ENCODE measurements at places on chromosomes 6 and 20.
A peak's percentile ranks its signal among the peaks of the same experiment; 100 is the strongest.

GRCh38 chr20:17620371-17621228 is 50.7 kb downstream of the DSTN start:
- no peak for DNase-seq

- no peak for DNase-seq
These were observed 12.5 kb downstream of the GNAS-AS1 start for GRCh38 chr20:58838174-58838573.

DNA sequence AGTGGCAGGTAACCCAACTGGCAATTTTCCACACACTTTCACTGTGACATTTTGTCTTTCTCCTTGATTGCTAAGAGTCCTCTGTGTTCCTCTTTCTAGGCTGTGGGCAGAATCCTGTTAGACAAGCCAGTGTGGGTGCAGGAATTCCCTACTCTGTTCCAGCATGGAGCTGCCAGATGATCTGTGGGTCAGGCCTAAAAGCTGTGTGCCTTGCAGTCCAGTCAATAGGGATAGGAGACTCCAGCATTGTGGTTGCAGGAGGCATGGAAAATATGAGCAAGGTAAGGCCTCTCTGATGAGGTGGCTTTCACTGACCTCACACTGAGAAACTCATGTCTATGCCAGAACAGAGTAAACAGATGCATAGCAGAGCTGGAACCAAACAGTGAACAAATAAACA is 5.1 kb downstream of the ACAT2 start:
- DNase-seq: no peak

- DNase-seq: peak; percentile 76
These were observed 4.5 kb upstream of the TAF8 start for GRCh38 chr6:42045538-42046460.

GRCh38 chr6:34145161-34146020 is 496 bp downstream of the GRM4 start:
- DNase-seq: peak; percentile 12

DNA sequence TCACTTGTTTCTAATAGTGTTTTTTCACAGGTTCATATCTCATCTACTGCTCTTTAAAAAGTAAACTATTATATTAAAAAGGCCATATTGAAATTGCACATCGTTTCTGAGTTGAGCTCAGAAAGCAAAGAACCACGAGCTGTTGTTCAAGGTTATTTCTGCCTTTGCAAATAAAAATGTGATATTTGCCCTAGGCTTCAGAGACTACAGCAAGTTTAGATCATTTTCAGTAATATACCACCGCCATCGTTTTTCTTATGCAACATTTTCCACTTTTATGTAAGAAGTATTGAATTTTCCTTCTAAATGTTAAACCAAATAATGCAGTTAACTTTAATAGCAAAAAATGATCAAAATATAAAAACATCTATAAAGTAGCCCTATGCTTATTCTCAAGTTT is 71.1 kb downstream of the DST start:
- DNase-seq: no peak

- DNase-seq: no peak
These were observed 221.3 kb downstream of the GRIK2 start for GRCh38 chr6:101614774-101615173.

DNA sequence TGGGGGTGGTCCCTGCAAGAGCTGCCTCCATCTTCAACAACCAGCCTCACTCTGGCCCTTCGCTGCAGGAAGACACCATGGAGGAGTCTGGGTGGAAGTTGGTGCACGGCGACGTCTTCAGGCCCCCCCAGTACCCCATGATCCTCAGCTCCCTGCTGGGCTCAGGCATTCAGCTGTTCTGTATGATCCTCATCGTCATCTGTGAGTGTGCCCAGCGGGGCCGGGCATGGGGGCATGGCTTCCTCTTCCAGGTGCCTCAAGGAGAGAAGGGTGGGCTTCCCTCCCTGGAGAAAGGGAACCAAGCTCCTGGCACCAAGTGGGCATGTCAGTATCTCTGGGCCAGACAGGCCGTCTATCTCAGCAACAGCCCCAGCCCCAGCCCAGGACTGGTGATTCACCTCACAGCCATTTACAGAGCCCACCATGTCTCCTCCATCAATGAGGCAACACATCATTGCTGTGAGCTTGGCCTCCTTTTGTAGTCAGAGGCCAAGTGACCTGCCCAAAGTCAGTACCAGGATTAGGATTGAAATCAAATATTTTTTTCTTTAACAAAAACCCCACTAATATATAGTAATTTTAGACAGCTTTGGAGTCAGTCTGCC is 40.2 kb downstream of the TM9SF4 start:
- no peak for DNase-seq

- DNase-seq: no peak
These were observed 16.6 kb downstream of the LAMA2 start for GRCh38 chr6:128899341-128900050.

- no peak for DNase-seq
These were observed 32.8 kb upstream of the ZNFX1 start for GRCh38 chr20:49310705-49311104.

GRCh38 chr20:6632187-6632586 is 135.3 kb upstream of the BMP2 start:
- no peak for DNase-seq

DNA sequence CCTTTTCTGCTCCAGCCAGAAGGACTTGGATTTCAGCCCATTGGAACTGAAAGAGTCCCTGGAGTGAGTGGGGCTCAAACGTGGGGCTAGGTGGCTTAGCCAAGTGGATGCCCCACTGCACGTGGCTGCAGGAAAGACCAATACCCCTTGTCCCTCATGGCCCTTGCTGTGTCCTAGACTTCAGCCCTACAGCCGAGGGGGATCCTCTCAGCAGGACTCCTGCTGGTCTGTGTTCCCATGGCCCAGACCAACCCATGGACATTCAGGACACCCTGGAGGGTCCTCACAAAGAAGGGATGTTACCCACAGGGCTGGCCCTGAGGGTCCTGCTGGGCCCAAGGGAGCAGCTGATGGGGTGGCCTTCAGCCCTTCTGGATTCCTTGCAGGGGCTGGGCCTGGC is 30.0 kb upstream of the PHACTR3 start:
- DNase-seq: no peak

- DNase-seq: no peak
These were observed 63.1 kb downstream of the CDS2 start for GRCh38 chr20:5189917-5190316.

DNA sequence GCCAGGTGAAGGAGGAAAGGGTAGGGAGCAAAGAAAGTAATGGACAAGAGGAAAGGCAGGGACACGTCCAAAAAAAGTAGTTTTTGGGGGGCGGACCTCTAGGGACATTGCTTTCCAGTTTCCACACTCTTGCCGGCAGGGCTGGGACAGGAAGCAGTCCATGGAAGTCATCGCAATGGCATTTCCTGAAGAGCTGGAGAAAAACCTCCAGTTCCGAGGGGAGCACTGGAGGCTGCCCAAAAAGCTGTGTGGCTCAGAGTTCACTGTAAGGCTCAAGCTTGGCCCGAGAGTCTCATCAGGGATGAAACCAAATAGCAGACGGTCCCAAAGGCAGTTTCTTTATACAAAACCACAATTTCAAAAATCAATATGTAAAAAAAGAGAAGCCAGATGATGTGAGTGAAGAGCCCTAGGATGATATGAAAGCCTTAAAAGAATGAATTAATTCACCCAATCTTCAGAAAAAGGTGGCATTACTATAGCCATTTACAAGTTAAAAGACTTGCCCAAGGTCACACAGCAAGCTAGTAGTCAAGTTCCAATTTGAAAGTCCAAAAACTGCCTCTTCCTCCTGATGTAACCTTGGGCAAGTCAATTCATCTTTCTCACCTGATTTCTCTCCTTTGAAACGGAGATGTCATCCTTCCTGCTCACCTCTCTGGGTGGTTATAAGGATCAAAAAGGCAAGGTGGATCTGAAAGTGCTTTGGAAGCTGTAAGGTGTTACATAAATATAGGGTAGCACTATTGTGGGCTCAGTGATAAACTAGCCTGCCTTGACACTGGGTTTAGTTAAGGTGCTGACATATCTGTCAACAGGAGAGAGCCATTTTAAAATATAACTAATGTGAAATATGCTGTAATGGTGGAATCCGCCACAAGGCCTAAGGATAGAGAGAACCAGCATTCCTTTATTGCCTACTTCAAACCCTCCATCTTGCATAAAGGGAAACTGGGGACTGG is 9.1 kb downstream of the BCL2L1 start:
- DNase-seq: no peak

GRCh38 chr20:40154514-40154913 is 534.5 kb downstream of the MAFB start:
- no peak for DNase-seq

GRCh38 chr6:105304825-105305224 is 98.1 kb downstream of the PREP start:
- DNase-seq: no peak

- no peak for DNase-seq
These were observed 2.0 kb downstream of the ROS1 start for GRCh38 chr6:117423754-117424153.

DNA sequence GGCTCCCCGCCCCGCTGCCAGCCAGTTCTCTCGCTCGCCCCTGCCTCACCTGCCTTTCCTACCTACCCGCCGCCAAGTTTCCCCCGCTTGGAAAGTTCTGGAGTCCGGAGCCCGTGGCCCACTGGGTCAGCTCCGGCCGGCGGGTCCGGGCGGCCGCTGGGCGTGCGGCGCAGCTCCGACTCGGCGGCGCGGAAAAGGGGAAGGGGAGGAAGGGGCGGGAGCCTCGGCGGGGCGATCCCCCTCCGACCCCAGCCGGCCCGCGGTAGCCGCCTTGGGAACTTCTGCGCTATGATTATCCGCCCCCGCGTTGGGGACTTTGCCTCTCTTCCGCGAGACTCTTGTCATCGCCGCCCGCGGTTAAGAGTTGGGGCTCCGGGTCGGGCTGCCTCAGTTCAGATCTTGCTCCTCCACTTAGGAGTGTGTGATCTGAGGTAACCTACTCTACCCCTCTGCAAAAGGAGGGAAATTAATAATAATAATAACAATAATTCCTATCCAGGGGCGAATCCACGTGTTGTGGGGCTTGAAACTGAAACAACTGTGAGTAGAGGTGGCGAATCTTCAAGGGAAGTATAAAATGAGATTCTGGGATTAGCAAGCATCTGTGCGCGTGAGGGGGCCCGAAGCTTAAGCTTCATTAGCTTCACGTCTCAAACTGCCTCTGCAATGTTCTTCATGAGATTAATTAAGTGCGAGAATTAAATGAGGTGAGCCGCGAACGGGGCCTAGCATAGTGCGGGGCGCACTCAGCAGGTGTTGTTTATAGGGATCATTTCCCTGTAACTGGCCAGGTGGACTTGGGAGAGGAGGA is 30.8 kb downstream of the SF3B5 start:
- DNase-seq: peak; percentile 74
